ENCODE measurements at places on chromosomes 12 and 14. TPM values are rescaled to one million over a fixed set of nuclear protein-coding genes. Genes with fewer than 3 reads are reported as not detected.

The TTC9 gene
- 4.8 TPM for total RNA-seq

The ARF6 gene
- 154 TPM for total RNA-seq

The ABCD4 gene
- total RNA-seq, result 42.9 TPM

The KLRC3 gene
- not detected for total RNA-seq

The NPC2 gene
- 12.3 TPM for total RNA-seq

The MGP gene
- not detected for total RNA-seq

The SERPINA9 gene
- total RNA-seq, result not detected

The TMEM63C gene
- total RNA-seq, result 2.3 TPM

The PRPH gene
- not detected for total RNA-seq

The ADGRD1 gene
- 0.84 TPM for total RNA-seq

The CFAP54 gene
- 0.09 TPM for total RNA-seq

The UBE3B gene
- total RNA-seq, result 28.9 TPM

The NFE2 gene
- not detected for total RNA-seq

The TAS2R7 gene
- not detected for total RNA-seq

The NRL gene
- 1.2 TPM for total RNA-seq

The GZMH gene
- total RNA-seq, result 24.3 TPM

The TRPV4 gene
- not detected for total RNA-seq

The PPP1R36 gene
- 0.33 TPM for total RNA-seq

The PARPBP gene
- total RNA-seq, result 22.9 TPM

The VRK1 gene
- 76.7 TPM for total RNA-seq

The PTHLH gene
- total RNA-seq, result not detected

The RIMBP2 gene
- not detected for total RNA-seq

The TAS2R10 gene
- total RNA-seq, result 0.26 TPM

The USP30 gene
- 6.9 TPM for total RNA-seq

The SIRT4 gene
- 2.5 TPM for total RNA-seq

The COX8C gene
- not detected for total RNA-seq

Measured in activated CD4-positive, alpha-beta T cell treated with anti-CD3 and anti-CD28 coated beads, Interleukin-2, amount 10 ng/mL, durations not matched to agents 24 days and 14 days (primary cell).